ENCODE measurements at places on chromosomes 2 and 18.
A peak's percentile ranks its signal among the peaks of the same experiment; 100 is the strongest.

DNA sequence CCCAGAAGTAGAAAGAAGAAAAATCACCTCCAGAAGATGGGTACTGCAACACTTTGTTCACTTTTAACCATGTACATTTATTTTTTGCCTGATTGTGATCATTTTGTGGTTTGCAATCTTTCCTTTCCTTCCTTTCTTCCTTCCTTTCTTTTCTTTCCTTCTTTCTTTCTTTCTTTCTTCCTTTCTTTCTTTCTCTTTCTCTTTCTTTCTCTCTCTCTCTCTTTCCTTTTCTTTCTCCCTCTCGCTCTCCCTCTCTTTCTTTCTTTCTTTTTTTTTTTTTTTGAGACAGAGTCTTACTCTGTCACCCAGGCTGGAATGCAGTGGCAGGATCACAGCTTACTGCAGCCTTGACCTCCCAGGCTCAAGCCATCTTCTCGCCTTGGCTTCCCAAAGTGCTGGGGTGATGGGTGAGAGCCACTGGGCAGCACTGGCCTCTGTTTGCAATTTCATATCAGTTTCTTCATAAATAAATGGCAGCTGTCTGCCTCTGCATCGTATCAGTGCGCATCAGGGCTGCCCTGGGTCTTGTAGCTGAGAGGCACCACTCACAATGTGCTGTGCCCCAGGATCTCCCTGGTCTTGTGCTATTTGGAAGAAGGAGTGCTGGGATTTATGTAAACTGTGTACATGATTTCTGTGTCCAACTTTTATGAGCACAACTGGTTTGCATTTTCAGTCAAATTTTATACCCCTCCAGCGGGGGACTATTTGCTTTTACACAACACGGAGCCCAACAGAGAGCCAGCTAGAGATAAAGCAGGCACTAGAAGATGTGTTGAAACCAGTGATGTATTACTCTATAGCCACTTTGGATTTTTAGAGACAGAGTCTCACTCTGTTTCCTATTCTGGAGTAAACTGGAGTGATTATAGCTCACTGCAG lies 6.9 kb upstream of the LIMS2 start:
- no peak for DNase-seq

DNA sequence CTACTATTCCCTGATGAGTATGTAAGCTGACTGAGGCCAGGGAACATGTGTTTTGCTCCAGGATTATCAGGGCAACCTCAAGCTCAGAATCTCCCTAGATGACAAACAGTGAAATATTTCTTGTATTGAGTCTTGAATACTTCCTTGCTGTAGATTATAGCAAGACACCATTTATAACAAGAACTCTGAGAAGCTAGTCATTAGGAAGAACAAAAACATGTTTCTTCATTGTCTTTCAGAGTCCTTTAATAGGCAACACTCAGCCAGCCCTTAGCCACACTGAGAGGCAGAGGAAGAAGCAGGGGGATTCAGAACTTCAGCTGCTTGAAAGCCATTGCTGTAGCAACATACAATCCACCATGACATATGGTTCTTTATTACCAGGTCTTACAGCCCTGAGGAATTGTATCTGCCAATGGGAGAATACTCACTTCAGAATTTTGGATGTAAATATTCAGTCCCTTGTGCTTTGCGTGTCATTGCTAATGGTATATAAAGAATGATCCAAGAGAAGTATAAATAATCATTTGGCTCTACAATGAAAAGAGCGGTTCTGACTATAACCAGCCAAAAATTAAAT lies 117.5 kb upstream of the NCKAP5 start:
- no peak for DNase-seq

GRCh38 chr18:22197668-22198067 lies 28.3 kb downstream of the GATA6 start:
- no peak for DNase-seq

- DNase-seq = no peak
These were observed 420.3 kb upstream of the CHAC2 start for GRCh38 chr2:53347269-53347668.

GRCh38 chr2:134153294-134153880 lies 100.5 kb upstream of the MGAT5 start:
- DNase-seq = no peak

DNA sequence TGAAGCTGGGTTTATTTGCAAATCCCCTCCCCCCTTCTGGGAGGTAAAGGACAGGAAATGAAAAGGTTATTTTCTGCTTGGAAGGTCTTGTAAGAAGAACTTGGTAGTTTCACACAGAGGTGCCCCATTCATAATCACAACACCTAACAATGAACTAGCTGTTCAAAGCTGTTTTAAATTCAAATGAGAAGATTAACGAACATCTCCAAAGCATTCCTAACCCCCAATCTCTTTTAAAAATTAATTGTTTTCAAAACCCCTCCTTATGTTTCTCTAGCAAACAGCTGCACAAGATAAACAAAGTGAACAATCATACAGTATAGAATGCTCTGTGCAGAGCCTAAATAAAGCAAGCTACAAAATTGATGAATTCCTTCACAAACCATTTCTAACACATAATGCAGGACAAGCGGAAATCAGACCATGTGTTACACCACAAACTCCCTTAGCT lies 271.4 kb downstream of the SATB2 start:
- no peak for DNase-seq

DNA sequence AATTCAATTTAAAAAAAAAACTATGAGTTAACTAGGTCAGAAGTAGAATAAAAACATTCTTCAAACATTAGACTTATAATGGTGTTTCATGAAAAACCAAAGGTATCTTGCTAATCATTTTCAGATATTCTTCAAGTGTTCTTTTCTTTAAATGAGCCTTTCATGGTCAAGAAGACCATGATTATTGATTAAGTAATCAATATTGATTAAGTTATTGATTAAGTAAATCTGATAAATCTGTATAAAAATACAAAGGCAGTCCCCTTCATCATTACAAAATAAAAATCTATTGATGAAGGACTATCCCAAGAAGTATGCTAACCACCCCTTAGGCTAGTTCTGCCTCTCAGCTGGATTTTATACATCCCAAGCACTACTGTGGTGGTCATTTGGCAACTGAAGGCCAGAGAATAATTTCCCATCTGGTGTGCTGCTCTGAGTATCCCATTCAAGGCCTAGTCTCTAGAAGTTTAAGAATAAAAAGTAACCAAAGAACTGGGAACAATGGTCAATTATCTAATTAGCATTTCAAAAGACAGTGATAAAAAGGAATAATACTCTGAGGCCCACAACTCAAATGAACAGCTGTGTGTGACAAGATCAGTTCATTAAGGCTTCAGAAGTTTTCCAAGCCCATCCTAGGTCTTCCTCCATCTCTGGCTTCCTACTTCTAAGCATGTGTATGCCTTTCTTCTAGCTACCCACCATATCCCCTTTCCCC lies 63.5 kb downstream of the TCF4 start:
- DNase-seq = no peak

GRCh38 chr2:222404151-222404905 lies 20.0 kb upstream of the SGPP2 start:
- DNase-seq = no peak

GRCh38 chr2:221431477-221431876 lies 140.6 kb downstream of the EPHA4 start:
- no peak for DNase-seq

DNA sequence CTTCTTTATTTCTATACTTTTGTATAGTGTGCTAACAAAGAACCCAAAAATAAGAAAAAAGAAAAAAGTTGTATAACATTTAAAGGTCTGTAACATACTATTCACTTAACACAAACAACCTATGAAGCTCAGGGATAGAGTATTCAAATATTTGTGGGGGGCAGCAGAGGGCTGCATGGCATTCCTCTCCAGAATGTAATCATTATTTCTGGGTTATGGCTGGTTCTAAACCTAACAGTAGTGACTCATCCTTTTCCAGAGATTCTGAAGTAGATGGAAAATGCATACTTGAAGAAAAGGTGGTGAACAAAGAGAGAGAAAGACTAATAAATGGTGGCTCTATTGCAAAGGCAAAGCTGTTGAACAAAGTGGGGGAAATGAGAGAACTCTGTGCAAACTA lies 249.4 kb downstream of the NRXN1 start:
- DNase-seq = no peak

DNA sequence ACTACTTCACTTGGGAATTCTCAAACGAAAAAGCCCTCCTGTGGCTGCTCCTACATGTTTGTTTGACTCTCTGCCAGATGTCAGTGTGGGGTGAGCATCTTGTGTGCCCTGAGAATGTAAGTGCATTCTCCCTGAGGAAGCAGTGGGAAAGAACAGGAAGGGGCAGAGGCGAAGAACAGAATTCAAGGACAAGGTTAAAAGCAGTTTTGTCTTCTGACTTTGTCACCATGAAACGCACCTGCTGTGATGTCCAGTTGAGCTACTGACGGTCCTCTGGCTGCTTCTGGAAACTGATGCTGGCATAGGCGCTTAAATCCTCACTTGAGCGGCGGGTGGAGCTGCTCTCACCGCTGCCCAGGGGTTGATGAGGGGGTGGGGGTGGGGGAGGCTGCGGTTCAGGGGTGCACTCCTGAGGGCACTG lies 4.9 kb downstream of the IRS1 start:
- DNase-seq = no peak

GRCh38 chr2:85945586-85945985 lies 56.8 kb upstream of the ST3GAL5 start:
- no peak for DNase-seq

- DNase-seq = peak; percentile 12
These were observed 32.1 kb upstream of the ZNF638 start for GRCh38 chr2:71299507-71299906.

GRCh38 chr2:144683107-144683753 lies 163.3 kb upstream of the ZEB2 start:
- DNase-seq = no peak

DNA sequence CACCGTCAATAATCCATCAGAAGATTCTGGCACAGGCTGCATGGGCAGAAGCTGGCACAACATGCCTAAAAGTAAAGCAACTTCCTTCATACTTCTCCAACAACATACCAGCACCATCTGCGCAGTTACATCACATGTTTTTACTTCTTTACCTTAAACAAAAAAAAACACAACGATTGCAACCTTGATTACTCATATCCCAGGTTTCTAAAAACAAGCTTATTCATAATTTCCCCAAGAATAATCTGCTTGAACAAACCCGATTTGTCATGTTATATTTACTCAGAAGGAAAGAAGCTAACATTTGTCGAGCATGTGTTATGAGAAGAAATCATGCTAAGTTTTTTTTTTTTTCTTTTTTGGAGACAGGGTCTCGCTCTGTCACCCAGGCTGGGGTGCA lies 54.7 kb downstream of the THADA start:
- DNase-seq = no peak

DNA sequence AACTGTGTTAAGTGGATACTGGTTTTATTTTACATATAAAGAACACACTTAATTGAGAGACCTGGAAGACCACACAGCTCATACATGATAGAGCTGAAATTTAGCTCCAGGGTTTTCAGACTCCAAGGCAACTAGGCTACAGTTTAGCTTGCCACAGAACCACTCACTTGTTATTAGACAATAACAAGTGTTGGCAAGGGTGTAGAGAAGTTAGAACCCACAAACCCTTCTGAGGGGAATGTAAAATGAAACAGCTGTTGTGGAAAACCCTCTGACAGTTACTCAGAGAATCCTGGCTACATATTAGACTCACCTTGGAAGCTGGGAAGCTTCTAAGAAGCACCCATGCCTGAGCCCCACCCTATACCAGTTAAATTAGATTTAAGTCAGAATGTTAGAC lies 75.3 kb downstream of the MAP3K20 start:
- DNase-seq = no peak

- no peak for DNase-seq
These were observed 151.8 kb downstream of the MGAT5 start for GRCh38 chr2:134405611-134406081.

- no peak for DNase-seq
These were observed 33.3 kb downstream of the NPAS2 start for GRCh38 chr2:100852999-100853908.

GRCh38 chr2:29573147-29573546 lies 348.2 kb downstream of the ALK start:
- DNase-seq = no peak

DNA sequence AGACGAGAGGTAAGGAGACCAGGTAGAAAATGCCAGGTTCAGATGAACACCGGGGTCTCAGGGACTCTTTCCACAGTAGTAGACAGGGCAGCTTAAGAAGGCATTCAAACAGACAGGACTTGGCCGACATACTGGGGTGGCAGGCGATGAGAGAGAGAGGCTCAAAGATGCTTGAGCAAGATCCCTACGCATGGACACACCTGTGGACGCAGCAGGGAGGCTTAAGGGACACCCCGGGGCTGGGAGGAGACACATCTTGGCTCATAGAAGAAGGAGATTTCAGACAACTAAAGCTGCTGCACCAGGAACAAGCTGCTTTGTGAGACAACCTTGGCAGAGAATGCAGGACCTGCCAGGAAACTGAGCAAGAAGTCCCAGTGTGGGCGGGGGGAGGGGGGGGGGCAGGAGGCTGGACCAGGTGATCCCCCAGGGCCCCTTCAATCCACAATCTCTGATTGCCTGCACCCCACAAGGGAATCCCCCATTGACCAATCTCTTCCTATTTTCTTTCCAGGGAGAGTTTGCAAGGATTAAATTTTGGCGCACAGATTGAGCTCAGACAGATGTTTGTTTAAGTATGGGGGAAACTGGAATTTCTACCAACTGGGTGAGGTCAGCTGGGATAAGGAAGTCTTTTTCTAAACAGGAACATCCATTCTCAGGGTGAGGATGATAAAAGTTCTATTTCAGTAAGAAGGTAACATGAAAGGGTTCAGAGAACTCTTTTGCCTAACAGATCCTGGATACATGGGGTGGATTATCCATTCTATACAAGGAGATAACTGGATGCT lies 400.7 kb downstream of the NBAS start:
- DNase-seq = no peak

DNA sequence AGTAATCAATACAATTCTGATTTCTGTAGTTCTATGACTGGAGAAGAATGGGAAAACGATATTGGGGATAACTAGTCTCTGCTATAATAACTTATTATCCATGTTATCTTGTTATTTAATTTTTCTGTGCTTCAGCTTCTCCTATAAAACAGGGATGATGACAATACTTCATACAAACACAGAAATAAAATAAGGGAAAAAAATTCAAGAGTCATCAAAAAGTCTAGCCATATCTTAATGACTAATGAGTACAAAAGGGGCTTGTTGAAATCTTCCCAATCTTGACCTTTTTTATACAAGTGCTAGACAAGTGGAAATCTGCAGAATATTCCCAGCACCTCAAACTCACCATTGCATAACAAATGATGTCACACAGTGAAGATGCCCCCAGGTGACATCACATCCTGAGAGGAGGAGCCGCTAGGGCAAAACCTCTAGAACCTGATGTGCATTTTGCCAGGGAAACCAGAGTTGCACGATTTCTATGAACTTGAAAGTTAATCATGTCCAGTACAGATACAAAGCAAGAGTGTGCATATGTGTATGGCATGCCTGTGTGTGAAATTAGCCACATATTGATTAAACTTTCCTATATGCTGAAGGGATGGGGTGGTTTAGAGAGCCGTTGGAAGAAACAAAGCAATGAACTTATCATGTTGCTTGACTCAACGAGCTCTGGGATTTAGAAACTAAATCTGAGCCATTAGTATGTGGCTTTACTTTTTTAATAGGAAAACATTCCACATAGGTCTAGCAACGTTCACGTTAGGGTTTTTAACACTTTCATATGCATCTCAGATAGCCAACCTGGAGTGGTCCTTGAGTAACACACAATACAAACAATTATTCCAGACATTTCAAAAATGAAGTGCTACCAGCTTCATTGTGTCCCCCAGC lies 278.9 kb downstream of the SLC4A3 start:
- DNase-seq = no peak

GRCh38 chr2:53768242-53768542 lies 588 bp downstream of the CHAC2 start:
- no peak for DNase-seq
